ENCODE measurements at places on chromosomes 3 and 15.

DNA sequence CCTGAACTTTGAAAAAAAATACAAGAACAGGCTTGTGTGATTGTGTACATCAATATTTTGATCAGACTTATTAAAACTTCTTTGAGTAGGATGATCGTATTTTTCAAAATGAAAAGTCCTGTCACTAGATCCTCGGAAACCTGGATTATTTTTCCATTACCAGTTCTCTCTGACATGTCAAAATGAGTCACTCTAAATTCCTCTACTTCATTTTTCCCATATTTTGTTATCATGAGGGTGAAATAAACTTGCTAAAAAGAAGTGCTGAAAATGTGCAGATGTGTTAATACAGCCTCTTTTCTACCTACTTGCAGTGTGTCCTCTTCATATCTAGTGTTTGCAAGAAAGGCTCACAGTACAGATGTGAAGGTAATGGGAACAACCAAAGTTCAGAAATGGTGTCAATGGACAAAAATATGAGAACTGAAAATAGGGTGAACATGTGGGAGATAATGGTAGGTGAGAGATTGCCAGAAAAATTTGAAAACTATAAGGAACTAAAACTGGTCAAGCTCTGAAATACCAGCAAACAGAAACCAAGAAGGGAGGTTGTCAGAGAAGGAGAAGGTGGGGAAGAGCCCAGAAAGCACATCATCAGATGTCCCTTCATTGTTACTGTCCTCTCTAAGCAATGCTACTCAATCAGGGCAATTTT lies 108.2 kb downstream of the EOMES start:
- no peak for DNase-seq

- peak; percentile 72 for DNase-seq
These were observed 158.6 kb upstream of the NR2E3 start for GRCh38 chr15:71651750-71652186.

GRCh38 chr15:58190419-58190818 lies 52.2 kb downstream of the AQP9 start:
- DNase-seq = no peak

DNA sequence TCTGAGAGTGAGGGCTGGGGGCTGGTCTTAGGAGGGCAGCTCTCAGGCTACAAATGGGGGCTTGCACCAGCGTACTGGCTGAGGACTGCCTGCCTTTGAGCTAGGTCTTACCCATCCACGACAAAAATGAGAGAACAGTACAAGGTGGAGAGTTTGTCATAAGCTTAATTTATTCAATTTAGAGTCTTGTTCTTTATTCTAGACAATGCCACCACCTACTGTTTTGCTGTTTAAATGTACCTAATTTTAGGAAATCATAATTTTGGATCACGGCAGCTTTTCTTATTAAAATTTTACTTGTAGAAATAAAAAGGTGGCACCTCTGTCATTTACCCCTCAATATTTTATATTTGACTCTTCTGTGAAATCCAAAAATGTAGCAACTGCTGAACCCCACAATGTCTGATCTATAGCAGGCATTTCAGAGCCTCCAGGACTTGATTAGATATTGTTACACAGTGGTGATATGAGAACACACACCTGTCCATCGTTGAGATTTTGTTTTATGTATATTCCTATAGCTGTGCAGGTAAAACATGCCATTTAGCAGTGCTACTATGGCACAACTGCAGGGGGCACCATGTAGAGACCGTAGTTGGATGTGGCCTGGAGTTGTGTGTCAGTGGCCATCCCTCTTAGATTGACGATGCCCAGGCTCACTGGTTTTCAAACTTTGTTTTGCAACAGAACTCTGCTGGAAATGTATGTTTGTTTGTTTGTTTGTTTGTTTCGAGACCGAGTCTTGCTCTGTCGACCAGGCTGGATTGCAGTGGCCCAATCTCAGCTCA lies 88.6 kb downstream of the SLCO3A1 start:
- DNase-seq = no peak

DNA sequence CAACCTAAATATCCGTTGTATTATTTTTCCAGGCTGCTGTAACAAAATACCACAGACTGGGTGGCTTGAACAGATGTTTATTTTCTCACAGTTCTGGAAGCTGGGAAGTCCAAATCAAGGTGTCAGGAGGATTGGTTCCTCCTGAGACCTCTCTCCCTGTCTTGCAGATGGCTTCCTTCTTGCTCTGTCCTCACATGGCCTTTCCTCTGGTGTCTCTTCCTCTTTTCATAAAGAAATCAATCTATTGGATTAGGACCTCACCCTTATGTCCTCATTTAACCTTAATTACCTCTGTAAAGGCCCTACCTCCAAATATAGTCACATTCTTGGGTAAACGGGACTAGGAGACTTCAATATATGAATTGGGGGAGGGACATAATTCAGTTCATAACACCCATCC lies 89.2 kb upstream of the PLCL2 start:
- no peak for DNase-seq

- DNase-seq = peak; percentile 9
These were observed 117.8 kb upstream of the KCNH8 start for GRCh38 chr3:19030522-19030839.

- no peak for DNase-seq
These were observed 3.1 kb downstream of the PCYT1A start for GRCh38 chr3:196284396-196284795.

- DNase-seq = no peak
These were observed 38.3 kb downstream of the PXYLP1 start for GRCh38 chr3:141269961-141270360.

- peak; percentile 48 for DNase-seq
These were observed 7.6 kb upstream of the ADPRH start for GRCh38 chr3:119571688-119572087.

DNA sequence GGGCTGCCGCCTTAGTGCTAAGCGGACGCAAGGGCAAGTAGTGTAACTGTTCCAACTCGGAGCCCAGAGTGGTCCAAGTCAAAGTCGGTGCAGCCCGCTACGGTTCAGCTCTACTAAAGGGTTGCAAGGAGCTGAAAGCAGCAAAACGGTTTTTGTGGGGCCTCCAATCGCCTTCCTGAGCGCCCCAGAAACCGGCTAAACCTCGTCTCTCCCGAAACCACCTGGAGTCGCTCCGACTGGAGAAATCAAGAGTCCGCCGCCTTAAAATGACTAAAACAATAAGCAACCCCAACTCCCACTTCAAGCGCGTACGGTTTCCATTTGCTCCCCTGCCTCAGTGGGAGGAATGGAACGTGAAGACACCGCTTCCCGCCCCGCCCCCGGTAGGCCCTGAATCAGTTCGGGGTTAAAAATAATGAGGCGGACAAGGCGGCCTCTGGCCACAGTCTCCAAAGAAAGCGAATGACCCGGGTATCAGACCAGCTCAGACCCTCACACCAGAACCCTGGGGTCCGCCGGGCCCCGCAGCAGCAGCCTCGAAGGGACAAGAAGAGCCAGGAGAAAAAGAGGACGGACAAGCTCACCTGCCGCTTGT lies 401 bp downstream of the SEC11A start:
- peak; percentile 32 for DNase-seq

- DNase-seq = no peak
These were observed 56.0 kb upstream of the ATP2B2 start for GRCh38 chr3:10561162-10561945.

DNA sequence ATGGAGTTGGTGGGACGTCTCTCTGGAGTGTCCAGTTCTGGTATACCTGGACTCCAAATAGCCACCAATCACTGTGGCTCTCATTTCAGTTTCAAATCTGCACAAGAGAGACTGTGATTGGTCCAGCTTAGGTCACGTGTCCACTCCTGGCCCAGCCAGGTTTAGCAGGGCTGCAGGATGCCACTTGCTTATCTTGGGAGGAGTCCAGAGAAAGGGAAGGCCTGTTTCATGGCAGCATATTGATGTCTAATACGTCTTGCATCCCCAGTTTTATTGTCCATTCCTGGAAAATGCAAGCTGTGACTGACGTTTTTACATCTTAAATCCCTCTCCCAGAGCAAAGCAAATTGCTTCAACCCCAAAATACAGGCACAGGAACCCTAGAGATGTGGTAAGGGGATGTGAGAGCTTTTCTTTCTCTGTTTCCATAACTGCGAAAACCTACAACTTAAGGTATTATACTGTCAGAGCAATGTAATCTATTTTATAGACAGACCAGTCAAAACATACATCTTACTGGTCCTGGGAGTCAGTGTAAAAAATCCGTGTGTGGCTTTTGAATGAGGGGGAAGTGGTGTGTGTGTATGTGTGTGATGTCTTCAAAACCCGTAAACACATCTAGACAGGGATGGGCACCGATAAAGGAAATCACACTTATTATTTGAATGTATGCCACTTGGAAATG lies 274.4 kb downstream of the TLE3 start:
- no peak for DNase-seq

DNA sequence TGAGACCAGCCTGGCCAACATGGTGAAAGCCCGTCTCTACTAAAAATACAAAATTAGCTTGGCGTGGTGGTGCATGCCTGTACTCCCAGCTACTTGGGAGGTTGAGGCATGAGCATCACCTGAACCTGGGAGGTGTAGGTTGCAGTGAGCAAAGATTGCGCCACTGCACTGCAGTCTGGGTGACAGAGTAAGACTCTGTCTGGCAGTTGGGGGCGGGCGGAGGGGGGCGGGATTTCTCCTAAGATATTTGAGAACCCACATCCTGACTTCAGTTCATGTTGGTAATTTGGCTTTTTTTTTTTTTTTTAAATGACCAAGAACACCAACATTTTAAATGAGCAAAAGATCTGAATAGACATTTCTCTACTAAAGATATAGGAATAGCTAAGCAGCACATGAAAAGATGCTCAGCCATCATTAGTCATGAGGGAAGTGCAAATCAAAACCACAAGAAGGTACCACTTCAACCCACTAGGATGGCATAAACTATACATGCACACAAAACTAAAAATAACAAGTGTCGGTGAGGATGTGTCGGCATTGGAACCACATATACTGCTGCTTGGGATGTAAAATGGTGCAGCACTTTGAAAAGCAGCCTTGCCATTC lies 75.6 kb upstream of the LMOD3 start:
- DNase-seq = no peak

- DNase-seq = no peak
These were observed 23.2 kb downstream of the CYP8B1 start for GRCh38 chr3:42852441-42852840.

GRCh38 chr3:119659606-119660291 lies 640 bp downstream of the POPDC2 start:
- no peak for DNase-seq

GRCh38 chr3:31353166-31353565 lies 179.6 kb upstream of the STT3B start:
- no peak for DNase-seq

DNA sequence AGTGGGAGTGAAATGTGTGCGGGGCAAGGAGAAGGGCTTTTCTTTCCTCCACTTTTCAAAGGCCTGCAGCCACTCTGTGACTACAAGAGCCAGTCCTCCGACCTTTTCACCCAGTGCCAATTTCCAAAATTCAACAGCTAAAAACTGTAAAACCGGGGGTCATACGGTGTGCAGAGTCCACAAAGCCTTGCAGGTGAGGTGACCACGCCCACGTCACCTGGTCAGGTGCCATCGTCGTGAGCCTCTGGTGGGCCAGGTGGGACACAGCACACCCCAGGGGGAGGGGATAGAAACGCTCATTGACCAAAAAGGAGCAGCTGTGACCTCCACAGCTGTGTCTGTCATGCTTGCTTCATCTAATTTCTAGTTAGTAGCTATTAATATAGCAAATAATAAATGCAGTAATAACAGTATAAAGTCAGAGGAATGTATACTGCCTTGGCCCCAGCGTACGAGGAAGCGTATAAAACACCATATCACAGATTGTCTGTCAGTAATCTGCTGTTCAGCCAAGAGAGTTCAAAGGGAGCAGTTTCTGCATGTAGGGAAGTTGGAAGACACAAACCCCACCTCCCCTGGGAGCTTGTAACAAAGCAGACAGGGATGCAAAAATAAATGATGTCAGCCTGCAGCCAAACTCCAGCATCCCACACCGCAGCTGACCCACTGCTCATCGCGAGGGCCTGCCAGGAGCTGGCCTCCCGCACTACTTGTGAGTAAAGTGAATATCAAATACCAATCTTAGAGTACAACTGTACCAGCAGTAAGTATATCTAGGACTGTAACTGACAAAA lies 86.7 kb downstream of the VGLL4 start:
- DNase-seq = no peak

GRCh38 chr15:68654786-68655560 lies 76.2 kb downstream of the CORO2B start:
- no peak for DNase-seq

- no peak for DNase-seq
These were observed 389.3 kb downstream of the TBL1XR1 start for GRCh38 chr3:176807938-176808337.

DNA sequence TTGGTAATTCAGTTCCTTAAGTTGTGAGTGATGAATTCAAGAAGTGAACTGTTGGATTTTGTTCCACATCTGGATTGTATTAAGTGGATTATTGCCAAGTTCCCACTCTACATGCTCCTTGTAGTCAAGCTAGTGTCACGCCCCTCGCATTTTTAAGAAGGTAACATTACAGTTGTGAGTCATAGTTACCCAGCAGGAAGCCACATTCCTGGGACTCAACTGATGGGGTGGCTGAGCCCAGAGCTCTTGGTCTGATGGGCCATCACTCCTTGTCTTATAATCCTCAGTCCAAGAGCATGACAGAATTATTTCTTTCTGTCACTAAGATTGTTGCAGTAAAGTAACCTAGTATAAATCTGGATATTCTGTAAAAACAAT lies 102.7 kb downstream of the PTPRG start:
- DNase-seq = peak; percentile 58

DNA sequence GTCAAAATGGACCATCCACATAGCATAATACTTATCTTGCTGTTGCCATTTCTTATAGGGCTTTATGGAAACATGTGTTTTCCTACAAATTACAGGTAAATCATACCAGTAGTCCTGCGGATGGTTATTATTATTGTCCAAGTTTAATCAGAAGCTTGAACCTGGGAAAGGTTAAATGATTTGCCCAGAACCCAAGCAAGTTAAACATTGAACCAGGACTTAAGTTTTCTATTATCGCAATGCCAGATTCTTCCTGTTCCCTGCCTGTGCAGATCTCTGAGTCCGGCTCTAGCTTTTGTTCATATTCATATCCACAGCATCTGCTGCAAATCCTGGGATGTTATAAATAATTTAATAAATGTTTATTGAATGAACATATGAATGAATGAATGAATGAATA lies 12.5 kb downstream of the LPP start:
- no peak for DNase-seq

DNA sequence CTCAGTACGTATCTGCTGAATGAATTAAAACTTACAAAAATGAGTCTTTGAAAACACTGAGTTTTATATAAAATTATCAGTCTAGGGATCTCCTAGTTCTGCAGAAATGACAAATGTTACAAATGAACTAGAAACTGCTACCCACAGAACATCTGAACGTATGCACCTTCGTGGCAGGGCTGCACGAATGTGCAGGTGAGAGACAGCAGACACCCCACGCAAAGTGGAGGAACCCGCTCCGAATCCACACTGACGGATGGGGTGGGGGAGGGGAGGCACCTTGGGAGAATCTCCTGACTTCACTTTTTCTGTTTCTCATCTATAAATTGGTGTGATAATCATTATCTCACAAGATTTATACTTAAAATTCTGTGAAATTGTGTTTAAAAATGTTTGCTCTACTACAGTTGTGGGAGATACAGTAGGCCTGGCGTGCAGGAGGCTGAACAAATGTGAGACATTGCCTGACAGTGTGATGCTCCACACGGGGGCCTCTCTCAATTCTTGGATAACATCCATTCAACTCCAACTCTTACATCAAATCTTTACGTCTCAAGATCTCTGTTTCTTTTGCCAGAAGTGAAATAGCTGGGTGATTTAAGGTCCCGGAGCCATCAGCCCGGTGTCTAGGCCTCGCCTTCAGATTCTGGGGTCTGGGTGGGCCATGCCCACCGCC lies 86.9 kb downstream of the ATP10A start:
- no peak for DNase-seq

- DNase-seq = no peak
These were observed 70.4 kb upstream of the DLG1 start for GRCh38 chr3:197368821-197369220.

Measured in stomach (tissue), 19 donors.